ENCODE measurements at places on chromosomes 13 and 19.
A peak's percentile ranks its signal among the peaks of the same experiment; 100 is the strongest.

DNA sequence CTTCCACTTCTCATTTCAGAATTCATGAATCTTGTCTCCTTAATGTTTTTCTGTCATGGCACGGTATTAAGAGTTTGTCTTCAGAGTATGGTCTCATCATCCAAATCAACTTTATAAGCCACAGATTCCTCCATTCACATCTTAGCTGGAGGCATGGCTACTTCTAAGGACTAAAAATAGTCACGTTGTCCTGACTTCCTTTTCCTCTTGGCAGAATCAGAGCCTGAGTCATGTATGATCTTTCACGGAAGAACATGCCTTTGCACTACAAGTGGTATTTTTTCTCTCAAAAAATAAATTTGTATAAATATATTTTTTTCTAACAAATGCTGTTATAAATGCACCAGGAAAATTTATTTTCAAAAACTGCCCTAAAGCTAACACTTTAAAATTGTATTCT lies 71.4 kb downstream of the ALOX5AP start:
- no peak for DNase-seq

- DNase-seq = no peak
Measured at GRCh38 chr19:49690656-49691242, at the start of gene CPT1C. TSS of gene CPT1C (plus strand) at chr19:49691116. CDS start at chr19:49692253, 1,137 bp downstream.

DNA sequence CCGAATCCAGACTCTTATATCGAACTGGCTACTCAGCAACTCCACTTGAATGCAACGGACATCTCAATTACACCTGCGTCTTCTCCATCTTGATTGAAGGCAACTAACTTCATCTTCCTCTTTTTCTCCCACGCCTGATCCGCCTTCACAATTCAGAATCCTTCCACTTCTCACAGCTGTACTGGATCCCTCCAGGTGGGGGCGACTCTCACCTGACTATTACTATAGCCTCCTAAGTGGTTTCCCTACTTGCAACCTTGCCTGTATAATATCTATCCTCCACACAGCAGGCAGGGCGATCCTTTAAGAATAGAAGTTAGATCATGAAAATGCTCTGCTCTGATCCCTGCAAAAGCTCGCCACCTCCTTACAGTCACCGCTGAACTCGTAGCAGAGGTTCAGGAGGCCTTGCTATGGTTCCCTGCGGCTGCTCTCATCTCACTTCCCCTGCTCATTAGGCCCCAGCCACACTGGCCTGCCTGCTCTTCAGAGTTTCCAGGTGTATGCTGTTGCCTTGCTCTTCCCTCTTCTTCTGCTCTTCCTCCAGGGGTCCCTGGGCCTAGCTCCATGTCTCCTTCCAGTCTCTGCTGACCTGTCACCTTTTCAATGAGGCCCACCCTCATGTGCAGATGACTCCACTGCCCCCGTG lies 31.9 kb downstream of the RFXAP start:
- no peak for DNase-seq

DNA sequence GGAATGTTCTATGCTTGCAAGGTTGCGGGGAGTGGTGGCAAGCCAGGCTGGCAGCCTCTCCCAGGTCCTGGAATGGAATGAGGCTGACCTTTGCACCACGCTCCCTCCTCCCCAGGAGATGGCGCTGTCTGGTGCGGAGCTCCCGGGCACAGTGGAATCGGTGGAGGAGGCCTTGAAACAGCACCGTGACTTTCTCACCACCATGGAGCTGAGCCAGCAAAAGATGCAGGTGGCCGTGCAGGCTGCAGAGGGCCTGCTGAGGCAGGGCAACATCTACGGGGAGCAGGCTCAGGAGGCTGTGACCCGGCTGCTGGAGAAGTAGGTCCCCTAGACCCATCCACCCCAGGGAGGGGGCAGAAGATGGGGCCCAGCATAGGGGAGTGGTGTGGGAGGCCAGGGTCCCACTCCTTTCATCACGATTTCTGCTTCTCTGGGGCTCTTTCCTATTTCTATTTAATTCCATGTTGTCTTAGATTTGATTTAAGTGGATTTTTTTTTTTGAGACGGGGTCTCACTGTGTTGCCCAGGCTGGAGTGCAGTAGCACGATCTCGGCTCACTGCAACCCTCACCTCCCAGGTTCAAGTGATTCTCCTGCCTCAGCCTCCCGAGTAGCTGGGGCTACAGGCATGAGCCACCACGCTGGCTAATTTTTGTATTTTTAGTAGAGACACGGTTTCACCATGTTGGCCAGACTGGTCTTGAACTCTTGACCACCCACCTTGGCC lies 53.2 kb upstream of the SHKBP1 start:
- peak; percentile 23 for DNase-seq

DNA sequence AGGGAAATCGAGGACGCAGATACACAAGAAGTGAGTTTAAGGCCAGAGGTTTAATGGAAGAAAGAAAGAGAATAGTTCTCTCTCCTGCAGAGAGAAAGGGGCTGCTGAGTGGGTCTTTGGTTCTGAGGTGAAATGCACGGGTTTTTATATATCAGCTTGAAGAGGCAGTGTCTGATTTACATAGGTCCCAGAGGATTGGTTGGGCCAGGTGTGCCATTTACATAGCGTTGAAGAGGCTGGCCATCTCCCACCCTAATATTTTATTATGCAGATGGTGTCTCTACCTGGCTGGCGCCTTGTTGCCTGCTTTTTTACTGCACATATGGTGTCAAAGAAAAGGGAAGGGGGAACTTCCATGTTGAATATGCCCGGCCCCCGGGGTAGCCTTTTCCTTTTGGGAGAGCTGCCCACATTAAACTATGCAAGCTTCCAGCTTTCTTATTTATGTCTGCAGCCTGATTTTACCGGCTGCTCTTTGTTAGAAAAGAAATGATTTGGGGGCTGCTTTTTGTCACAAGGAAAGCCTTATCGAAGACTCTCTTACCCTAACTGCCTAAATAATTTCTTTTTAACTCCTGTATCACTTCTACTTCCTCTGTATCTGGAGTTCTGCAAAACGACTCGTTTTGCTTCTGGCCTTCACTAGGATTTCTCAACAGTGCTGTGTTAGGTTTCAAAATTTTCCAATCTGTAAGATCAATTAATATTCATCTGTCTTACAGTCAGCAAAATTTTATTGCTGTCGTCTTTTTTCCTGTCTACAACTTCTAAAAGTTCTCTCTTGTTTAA lies 268.5 kb downstream of the B3GLCT start:
- DNase-seq = no peak

DNA sequence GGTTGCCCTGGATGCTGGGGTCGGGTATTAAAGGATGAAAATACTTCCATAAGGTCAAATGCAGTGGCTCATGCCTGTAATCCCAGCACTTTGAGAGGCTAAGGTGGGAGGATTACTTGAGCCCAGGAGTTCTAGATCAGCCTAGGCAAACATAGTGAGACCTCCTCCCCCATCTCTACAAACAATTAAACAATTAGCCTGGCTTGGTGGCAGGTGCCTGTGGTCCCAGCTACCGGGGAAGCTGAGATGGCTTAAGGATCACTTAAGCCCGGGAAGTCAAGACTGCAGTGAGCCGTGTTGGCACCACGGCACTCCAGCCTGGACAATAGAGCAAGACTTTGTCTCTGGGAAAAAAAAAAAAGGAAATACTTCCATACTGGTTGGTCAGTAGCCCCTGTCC lies 1.5 kb downstream of the KLK11 start:
- no peak for DNase-seq

- no peak for DNase-seq
Measured at GRCh38 chr13:107866032-107866940, 349.1 kb downstream of the LIG4 start.

DNA sequence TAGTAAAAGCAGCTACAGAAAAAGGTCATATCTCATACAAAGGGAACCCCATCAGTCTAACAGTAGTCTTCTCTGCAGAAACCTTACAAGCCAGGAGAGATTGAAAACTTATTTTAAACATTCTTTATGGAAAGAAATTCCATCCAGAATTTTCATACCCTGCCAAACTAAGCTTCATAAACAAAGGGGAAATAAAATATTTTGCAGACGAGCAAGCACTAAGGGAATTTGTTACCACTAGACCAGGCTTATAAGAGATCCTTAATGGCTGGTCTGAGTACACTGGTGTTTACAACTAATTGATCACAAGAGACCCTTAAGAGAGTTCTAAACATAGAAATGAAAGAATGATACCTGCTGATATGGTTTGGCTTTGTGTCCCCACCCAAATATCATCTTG lies 128.6 kb upstream of the TNFSF11 start:
- no peak for DNase-seq

DNA sequence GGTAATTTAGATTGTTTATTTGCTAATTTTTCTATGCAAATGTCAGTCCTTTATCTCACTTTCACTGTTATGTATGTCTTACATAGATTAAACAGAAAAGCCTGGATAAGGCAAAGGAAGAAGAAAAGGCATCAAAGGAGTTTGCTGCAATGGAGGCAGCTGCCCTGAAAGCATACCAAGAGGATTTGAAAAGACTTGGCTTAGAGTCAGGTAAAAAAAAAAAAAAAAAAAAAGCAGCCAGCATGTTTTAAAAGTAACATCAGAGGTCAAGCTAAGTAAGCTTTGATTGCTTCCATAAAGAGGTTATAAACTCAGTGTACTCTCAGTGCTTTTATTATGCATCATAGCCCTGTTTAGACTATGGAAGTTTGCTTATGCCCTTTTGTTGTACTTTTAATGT lies 3.8 kb downstream of the WBP4 start:
- DNase-seq = no peak

DNA sequence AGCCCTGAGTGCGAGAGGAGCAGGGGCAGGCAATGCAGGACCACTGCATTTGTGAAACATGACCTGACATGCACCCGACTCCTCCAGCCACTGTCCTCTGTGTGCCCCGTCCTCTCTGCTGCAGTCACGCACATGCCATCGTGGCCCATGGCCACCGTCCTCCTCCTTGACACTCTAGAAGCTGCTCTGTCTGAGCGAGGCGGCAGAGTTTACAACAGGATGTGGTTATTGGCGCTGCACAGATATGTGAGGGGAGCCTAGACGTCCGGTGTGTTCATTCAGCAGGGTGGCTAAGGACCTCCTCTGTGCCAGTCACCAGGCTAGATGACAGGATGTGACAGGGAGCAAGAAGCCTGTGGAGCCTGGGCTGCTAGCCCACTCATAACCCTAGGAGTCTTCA lies 277.8 kb downstream of the FOXO1 start:
- DNase-seq = peak; percentile 62

GRCh38 chr13:114043421-114044053 lies 69.7 kb upstream of the C13orf46 start:
- DNase-seq = no peak
